Glomerular endothelial cell (primary cell): ENCODE measurements at places on chromosomes 7 and 10.

- no peak for DNase-seq
These were observed 624 bp upstream of the ZNF783 start for GRCh38 chr7:149261316-149261828.

DNA sequence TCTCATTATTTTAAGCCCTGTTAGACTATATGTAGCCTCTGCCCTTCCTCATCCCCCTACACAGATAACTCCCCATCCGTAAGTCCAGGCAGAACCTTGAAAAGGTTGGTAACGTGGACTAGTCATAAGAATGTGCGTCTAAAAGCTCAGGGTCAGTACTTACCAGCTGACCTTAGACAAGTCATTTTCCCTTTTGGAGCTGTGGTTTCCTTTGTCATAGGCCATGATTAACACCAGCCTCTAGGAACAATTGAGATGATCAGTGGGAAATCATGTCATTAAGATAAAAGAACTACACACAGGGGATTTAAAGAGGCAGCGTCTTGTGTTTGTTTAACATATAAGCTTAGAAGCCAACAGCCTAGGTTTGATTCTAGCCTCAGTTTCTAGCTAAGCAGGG, 6.9 kb upstream of the UNC5B start:
- DNase-seq = no peak

GRCh38 chr10:74381291-74381853, 230.4 kb downstream of the ADK start:
- DNase-seq = no peak

DNA sequence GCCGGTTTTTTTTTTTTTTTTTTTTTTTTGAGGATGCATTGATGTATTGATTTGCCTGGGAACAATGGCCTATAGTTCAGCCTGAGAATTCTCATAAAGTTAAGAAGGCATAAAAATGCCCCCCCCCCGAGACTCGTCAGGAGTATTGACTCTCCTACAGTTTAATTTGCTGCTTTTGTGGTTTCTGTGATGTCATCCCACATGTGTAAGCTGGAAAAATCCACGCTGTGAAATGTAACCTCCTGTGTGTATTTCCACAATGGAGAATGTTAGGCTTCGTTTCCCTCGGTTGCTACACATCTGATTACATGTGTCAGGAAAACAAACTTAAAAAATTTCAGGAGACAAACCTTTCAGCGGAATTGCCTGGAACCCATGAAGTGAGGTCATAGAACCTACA, 117.9 kb downstream of the FANK1 start:
- no peak for DNase-seq

DNA sequence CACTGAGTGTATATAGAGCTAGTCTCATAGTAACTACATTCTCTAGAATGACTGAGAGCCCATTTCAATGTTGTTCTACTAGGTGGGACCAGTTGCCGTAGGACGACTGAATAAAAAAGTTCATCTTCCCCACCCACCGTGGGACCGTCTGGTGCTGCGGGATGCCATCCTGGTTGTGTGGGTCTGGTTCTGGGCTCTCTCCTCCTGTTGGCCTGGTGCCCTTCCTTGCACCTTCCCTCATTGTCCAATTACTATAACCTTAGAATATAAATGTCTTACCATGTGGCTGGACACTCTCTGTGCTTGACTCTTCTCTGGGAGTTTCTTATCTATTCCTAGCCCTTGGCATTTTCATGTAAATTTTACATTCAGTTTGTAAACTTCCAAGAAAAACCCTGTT, 344.4 kb downstream of the TCERG1L start:
- DNase-seq = no peak

GRCh38 chr10:28254290-28254985, 48.4 kb downstream of the MPP7 start:
- no peak for DNase-seq

DNA sequence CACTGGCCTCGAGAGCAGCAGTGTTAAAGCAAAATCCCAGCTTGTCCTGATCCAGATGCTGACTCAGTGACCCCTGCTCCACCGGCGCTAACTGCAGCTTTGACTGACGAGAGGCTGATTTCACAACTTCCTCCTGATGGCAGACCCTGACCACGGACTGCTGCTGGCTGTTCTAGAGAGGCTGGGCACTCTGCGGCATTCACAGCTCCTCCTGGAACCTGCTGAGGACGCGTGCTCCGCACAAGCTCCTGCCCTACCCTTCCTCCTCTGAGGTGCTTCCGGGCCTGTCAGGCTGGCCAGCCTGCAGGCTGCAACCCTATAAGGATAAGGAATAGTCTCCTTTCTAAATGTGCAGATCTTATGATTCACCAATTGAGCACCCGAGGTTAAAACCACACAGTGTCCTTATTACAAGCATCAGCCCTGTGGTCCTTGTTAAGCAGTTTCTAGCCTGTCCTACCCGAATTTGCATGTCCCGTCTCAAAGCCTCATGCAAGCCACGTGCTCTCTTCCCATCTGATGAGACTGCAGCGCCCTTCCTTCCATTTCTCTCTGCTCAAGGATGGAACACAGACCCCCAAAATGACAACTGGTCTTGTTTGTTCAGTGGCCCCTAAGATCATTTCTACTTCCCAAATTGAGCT, 35.5 kb upstream of the NCAPG2 start:
- DNase-seq = no peak

GRCh38 chr10:88911116-88911515, 31.1 kb downstream of the STAMBPL1 start:
- DNase-seq = no peak

DNA sequence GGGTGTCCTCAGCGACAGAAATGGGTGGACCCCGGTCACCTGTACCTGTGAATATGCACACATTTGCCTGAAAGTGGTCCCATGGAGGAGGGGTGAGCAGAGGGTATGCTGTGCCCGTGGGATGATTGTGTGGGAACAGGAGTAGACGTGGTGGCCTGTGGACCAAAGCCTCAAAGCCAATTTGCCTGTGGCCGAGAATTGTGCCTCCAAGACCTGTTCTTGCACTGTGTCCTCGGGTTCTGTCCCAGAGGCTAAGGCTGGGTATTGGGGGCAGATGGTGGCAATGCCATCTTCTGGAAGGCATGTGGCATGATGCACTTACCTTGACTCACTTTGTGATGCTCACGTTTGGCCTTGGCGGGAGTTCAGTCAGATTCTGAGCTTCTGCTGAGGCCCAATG, 351.0 kb downstream of the TCERG1L start:
- no peak for DNase-seq

GRCh38 chr7:28038175-28038797, 142.3 kb downstream of the JAZF1 start:
- no peak for DNase-seq

DNA sequence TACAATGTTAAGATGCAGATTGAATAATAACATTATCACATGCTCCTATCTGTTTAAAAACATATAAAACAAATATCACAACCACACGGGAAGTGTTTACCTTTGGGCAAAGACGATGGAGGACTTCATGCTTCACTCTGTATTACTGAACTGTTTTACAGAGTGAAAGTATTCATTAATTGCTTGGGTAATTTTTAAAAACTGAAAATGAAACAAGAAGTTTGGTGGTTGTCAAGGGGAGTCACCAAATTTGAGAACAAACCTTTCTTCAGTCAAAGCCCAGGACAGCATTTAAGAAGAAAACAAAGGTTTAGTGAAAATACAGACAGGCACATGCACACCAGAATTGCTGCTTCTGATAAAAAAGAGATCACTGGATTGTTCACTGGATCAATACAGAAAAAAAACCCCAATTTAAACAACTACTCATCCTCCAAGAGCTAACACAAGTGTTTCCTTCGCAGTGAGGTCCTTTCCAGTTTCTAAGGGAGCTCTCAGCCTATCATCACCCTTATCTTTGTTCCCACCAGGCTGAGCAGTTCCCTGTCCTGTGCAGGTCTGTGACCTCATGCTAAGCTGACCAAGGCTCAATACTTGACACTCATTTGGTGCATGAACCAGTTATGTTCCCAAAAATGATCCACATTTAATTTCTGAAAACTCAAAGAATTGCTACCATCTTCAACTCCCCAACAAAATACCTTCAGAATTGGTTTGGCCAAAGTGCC, 8.8 kb downstream of the PARP12 start:
- DNase-seq = no peak

GRCh38 chr7:7122701-7123281, 59.6 kb upstream of the C1GALT1 start:
- no peak for DNase-seq

- no peak for DNase-seq
These were observed 188.6 kb upstream of the LYZL2 start for GRCh38 chr10:30818010-30818660.

DNA sequence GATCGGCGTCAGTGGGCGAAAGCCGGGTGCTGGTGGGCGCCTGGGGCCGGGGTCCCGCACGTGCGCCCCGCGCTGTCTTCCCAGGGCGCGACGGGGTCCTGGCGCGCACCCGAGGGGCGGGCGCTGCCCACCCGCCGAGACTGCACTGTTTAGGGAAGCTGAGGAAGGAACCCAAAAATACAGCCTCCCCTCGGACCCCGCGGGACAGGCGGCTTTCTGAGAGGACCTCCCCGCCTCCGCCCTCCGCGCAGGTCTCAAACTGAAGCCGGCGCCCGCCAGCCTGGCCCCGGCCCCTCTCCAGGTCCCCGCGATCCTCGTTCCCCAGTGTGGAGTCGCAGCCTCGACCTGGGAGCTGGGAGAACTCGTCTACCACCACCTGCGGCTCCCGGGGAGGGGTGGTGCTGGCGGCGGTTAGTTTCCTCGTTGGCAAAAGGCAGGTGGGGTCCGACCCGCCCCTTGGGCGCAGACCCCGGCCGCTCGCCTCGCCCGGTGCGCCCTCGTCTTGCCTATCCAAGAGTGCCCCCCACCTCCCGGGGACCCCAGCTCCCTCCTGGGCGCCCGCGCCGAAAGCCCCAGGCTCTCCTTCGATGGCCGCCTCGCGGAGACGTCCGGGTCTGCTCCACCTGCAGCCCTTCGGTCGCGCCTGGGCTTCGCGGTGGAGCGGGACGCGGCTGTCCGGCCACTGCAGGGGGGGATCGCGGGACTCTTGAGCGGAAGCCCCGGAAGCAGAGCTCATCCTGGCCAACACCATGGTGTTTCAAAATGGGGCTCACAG, 1.1 kb downstream of the EGFR start:
- no peak for DNase-seq

- no peak for DNase-seq
These were observed 41.4 kb upstream of the DMBT1 start for GRCh38 chr10:122519144-122519543.

DNA sequence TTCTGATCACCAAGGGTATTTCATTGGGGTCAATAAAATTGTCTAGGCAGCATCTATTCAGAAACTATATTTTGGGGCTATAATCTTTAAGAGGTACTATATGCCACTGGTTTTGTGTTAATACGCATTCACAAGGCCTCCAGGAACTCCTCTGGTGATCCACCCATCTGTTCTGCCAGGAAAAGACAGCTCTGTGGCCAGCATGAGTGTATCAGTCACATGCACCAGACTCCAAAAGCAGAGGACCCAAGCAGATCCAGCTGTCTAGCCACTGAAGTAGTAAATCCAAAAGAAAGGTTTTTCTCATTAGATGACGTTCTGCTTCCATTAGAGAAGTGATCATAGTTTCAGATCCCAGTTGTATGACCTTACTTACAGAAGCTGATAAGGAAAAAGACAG, 199.6 kb upstream of the CELF2 start:
- DNase-seq = no peak

DNA sequence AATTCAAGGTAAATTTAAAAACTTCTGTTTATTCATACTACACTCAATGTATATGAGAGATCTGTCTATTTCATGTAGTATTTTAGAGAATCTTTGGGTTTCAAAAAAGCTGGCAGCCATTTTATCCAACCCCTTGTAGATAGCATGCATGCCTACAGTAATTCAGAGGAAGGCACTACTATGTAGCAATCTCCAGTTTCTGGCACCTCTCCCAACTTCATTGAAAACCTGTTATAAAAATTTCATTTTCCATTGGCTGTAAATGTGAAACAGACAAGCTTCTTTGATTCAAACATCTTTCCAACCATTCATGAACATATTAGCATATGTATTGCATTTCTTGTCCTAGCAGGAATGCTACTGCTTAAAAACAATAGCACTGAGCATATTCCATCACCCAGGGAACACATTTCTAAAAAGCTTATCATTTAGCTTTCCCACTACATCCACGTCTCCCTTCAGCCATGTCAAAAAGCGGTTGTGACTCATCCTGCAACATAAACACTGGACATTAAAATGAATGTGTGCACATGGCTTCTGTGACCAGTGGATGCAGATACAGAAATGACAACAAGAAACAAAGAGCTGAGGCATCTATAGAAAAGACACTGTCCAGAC, 330.4 kb upstream of the AOAH start:
- no peak for DNase-seq

DNA sequence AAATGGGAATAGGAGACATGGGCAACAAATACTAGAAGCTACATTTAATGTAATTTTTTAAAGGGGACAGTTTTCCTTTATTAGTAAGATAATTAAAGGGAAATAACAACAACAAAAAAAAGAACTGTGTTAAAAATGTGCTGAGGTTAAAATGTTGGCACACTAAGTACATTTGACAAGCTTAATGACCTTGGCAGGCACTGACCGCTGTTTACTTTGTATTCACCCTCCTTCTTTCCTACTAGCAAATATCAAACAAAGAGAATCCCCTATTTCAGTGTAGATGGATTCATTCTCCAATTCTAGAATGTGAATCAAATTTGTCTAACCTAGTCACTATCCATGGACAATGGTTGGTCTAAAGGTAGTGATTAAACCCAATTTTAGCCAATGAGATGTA, 77.5 kb upstream of the TOMM7 start:
- no peak for DNase-seq

DNA sequence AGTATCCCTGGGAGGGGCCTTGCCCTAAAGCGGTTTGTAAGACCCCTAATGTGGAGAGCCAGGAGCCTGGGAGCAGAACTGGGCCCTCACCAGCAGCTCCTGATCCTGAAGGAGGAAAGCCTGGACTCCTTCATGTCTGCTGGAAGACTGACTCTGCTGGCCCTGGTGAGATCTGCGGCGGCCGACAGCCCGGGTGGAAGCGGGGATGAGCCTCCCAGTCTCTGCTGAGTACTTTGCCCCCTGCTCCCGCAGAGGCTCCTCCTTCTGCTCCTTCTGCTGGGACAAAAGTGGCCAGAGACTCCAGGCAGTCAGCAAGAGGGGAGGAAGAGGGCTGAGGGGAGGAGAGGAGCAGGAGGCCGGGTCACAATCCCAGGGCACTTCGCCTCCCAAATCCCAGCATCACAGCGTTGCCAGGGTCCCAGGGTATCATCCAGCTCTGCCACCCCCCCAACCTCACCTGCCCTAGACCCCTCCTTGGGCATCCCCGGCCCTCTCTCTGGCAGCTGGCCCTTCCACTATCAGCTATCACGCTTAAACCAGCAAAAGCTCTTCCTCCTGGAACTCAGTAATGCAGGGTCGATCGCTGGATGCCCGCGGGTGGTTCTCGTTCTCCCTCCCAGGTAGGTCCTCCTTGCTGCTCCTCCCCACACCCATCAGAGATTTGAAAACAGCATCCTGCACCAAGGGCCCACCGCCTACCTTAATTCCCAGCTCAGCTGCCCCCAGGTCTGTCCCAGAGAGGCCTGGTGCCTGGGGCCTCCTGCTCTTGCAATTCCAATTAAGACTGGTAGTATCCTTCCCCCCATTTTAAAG, 7.9 kb downstream of the TBATA start:
- DNase-seq = no peak

- no peak for DNase-seq
These were observed 227.6 kb downstream of the DGKI start for GRCh38 chr7:137619181-137619580.

GRCh38 chr7:102873470-102874165, 39.2 kb upstream of the LRRC17 start:
- no peak for DNase-seq

- DNase-seq = no peak
These were observed 361.7 kb downstream of the GPAM start for GRCh38 chr10:111821871-111822270.
